ENCODE measurements at places on chromosomes 11 and 22.

- no peak for DNase-seq
These were observed 3.3 kb downstream of the EPS8L2 start for GRCh38 chr11:709109-709997.

GRCh38 chr11:68531129-68531693 is 70.7 kb downstream of the PPP6R3 start:
- no peak for DNase-seq

DNA sequence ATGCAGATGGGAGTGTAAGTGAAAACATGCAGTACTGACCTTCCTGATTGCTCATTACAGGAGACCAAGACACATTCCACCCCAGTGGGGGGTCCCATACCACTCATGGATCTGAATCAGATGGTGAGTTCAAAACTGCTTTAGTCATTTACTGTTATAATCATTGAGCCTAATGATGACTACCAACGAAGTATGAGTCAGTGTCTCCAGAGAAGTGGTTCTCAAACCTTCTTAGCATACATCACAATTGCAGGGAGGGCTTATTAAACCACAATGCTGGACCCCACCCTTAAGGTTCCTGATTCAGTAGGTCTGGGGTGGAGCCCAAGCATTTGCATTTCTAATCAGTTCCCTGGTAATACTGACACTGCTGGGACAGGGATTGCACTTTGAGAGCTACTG is 75.8 kb downstream of the CD44 start:
- no peak for DNase-seq

DNA sequence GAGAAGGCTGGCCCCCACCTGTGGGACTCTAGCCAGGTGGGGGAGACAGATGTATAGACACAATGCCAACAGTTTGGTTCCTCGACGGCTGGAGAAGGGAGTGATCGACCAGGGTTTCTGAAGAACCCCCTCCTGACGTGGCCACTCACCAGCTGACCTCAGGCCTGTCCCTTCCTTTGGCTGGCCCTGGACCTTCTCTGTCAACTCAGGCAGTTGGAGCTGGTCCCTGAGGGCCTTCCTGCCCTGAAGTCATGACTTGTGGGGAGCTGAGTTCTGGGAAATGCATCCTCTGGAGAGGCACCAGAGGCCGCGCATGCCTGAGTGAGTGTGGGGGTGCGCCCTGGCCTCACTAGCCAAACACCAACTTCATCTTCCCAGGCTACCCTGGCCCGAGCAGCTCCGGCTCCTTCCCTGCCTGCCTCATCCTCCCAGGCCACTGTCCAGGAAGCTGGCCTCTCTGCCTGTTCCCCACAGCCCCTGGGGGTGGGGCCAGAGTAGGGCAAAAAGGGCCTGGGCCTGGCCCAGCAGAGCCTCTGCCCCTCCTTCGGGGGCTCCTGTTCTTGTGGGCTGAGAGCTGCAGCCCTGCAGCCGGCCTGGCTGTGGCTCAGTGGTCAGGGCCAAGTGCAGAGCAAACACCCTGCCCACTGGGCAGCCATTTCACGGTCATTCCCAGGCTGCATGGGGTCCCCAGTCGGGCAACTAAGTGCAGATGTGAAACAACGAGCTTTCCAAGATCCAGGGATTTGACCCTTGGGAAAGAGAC is 23.6 kb downstream of the TXN2 start:
- DNase-seq, result no peak

- DNase-seq, result no peak
These were observed 50.7 kb downstream of the SYN3 start for GRCh38 chr22:33007485-33007884.

GRCh38 chr11:133930767-133931448 is 25.9 kb downstream of the IGSF9B start:
- DNase-seq, result no peak
